Iris pigment epithelial cell (primary cell): ENCODE measurements at places on chromosomes 2 and 18.

GRCh38 chr2:892401-892800, 58.2 kb upstream of the SNTG2 start:
- DNase-seq, result no peak

DNA sequence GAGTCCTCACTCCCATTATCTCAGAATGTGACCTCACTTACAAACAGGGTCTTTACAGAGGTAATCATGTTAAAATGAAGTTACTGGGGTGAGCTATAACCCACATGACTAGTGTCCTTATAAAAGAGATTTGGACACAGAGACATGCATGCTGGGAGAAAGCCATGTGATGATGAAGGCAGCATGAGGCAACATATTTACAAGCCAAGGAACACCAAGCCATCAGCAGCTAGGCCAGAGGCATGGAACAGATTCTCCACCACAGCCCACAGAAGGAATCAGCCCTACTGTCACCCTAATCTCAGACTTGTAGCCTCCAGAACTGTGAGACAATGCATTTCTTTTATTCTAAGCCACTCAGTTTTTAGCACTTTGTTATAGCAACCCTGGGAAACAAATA, 171.9 kb downstream of the EN1 start:
- no peak for DNase-seq

- peak; percentile 69 for DNase-seq
Measured at GRCh38 chr2:208315081-208315788, 49.2 kb downstream of the PIKFYVE start.

DNA sequence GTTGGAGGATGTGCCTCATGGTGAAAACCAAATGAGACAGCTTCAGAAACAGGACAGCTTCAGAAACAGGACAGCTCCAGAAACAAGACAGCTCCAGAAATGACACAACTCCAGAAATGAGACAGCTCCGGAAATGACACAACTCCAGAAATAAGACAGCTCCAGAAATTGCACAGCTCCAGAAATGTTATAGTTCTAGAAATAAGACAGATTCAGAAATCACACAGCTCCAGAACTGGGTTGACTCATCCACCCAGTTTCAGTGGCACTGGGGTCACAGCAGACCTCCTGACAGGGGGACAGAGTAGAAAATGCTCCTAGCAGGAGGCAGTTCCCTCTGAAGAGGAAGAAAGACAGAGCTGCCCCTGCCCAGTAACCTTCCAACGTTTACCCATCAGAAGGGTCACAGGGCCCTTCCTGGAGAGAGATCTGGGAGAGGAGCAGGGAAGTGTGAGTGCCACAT, 26.9 kb upstream of the COL6A3 start:
- no peak for DNase-seq

GRCh38 chr2:126979039-126980003, 80.6 kb downstream of the TEX51 start:
- DNase-seq, result no peak

GRCh38 chr2:224909885-224910573, 132.2 kb downstream of the DOCK10 start:
- DNase-seq, result peak; percentile 93

DNA sequence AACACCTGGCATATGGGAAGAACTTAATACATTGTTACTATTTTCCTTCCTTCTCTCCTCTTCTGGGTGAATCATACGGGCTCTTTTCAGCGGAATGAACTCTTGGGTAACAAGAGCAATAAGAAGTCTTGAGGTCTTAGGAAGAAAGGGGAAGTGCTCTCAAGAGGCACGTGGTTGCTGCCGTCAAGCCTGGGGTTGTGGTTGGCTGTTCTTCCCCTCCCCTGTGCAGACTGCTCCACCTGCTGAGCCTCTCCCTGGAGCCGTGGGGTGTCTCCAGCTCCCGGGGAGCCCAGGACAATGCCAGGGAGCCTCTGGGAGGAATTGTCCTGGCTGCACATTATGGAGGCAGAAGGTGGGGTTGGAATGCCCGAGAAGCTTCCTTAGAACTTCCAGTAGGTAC, 19.4 kb downstream of the TOGARAM2 start:
- DNase-seq, result no peak

DNA sequence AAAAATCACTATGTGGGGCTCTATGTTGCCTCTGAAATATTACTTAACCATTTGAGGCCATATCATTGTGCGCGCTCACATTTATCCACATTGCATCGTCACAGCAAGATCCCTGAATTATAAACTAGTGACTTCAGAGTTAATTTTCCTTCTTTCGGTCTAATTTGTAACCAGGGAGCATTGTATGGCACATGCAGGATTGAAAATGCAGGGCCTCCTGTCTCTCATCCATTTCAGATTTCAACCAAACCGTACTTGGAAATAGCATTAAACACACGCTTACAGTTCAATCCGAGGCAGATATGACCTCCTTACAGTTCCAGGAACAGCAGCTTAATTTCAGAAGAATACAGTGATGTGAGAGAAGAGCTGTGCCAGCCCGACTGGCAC, 532 bp downstream of the MYOM1 start:
- no peak for DNase-seq

DNA sequence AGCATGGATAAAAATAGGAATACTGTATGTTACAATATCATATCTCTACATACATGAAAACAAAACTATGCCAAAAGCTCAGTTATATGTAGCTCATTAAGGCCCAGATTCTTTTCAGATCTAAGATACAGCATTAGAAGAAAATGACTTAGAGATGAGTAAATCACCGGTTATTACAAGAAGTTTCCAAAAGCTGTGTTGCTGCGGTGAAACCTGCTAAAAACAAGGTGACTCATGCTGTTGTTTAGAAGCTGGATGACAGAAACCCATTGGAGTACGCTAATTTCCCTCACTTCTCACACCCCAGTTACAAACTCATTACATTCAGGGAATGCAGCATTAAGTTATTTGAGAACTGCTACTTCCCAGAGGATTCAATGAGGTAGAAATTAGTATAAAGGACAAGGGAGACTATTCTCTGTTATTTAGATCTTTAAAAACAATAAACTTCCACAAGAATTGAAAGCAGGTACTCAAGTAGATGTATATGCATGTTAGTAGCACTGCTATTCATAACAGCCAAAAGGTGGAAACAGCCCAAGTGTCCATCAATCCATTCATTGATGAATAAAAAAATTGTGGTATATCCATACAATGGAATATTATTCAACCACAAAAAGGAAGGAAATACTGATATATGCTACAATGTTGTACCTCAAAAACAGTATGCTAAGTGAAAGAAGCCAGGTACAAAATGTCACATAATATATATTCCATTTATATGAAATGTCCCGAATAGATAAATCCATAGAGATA, 32.6 kb downstream of the RBKS start:
- peak; percentile 91 for DNase-seq

DNA sequence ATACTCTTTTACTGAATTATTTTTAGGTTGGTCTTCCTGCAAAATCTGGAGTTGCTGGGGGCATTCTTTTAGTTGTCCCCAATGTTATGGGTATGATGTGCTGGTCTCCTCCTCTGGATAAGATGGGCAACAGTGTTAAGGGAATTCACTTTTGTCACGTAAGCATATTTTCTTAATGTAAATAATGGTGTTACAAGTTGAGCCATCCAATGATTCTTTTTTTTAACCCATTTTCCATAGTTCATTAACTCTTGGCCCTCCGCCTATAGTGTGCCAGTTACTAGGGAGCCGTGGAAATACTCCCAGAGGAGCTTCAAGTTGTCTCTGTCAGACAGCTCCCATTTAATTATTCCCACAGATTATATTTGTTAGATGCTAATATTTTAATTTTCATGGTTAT, 49.8 kb downstream of the GLS start:
- DNase-seq, result no peak

GRCh38 chr2:201842131-201842860, 36.0 kb downstream of the CDK15 start:
- DNase-seq, result no peak

DNA sequence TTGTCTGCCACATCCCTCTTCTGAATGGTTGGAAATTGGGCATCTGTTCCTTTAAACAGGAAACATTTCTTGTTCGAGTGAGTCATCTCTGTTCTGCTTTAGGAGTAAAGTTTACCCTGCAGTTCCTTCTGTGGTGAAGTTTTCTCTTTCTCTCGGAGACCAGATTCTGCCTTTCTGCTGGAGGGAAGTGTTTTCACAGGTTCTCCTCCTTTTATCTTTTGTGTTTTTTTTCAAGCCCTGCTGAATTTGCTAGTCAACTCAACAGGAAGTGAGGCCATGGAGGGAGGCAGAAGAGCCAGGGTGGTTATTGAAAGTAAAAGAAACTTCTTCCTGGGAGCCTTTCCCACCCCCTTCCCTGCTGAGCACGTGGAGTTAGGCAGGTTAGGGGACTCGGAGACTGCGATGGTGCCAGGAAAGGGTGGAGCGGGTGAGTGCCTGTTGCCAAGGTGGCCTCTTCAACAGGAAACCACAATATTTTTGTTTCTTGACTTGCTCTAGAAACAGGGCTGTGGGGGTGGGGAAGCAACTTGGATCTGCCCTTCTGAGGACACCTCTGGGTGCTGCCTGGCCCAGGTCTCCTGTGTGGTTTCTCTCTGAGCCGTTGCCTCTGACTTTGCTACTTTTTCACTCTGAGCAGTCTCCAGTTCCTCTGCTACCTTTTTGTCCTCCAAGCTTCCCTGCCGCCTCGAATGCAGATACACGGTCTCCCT, 2.2 kb upstream of the CASP8 start:
- DNase-seq, result peak; percentile 88

- no peak for DNase-seq
Measured at GRCh38 chr2:237132799-237133198, 47.1 kb downstream of the COPS8 start.

GRCh38 chr2:225192869-225193268, 150.6 kb upstream of the DOCK10 start:
- peak; percentile 63 for DNase-seq

DNA sequence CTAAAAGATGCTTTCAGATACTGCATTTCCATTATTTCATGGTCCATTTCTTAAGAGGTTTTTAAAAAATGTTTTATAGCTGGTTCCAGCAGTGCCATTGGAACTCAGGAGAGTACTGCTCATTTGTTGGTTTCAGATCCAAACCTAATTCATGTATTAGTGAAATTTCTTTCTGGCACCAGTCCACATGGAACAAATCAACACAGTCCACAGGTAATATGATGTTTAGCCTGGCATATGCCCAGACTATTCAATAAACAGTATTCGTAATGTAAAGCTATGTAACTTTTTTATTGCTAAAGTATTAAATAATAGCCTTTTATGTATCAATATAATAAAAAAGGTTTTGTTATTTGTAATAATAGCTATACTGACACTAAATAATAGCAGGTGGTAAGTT, 134.5 kb downstream of the BIRC6 start:
- DNase-seq, result no peak

DNA sequence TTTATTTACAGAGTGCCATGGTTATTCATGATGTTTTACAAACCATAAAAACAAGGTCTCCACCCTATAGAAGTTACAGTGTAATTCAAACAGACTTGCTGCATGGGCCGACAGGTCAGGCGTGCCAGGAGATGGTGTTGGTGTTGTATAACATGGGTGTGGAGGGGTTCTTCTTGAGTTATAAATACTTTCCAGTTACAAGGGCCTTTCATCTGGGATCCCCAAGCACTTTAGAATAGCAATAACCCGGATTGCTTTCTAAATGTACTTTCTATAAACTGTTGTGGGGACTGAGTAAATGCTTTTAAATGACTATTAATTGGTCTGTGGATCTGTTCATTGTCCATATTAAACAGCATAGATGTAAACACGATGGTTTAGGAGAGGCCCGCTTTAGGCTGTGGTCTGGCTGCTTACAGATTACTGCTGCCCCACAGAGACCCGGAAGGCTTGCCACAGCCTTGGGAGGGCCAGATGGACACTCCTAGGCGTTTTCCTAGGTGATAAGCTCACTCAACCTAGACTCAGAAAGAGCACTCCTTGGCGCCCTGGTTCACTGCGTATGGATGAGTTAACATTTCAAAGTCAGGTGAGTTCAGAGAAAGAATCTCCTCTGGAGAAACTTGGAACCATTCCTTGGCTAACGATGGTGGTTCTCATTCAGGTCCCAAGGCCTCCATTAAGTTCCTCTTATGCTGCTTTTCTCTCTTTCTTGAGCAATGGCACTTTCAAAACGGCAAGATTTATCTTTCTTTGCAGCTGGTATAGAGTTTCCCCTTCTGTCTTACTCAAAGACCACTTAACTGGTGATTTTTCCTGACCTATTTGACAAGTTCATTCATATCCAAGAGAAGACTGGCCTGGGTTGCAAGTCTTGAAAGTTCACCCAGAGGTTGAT, 3.6 kb upstream of the KIAA2012 start:
- DNase-seq, result no peak

DNA sequence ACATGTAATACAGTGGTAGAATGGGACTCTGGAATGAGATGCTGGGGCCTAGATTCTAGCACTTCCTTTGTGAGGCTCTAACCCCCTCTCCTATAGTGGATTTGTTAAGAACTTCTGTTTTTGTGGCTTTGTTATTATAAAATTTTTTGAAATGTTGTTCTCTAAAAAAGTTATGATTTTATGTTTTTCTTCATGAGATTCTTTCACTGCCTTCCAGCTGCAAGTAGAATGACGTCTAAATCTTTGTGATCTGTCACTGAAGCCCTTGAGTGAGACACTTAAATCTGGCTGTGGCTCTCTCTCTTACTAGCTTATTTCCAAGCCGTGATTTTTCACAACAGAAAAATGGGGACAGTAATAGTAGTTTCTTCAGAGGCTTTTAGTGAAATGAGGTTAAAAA, 1.6 kb downstream of the CASP8 start:
- DNase-seq, result no peak

DNA sequence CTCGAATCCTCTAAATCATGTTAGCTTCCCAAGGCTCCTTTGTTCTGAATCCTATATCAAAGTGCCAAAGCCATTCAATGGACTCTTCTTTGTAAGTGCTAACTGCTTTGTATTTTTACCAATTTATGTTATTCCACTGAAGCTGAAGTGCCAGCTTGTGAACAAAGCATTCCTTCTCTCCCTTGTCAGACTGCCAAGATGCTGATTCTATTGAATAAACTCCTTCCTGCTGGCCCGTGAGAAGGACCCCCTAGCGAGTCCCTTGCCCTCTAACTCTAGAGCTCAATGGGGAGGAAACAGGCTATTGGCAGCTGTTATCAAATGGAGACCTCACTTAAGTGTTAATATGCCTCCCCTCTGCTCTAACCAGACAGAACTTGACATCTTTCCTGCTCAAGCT, 1097.9 kb upstream of the CNTNAP5 start:
- DNase-seq, result peak; percentile 0
